Stimulated activated CD8-positive, alpha-beta memory T cell treated with anti-CD3 and anti-CD28 coated beads, Interleukin-2, amount 100 ng/mL, for 1 hour (primary cell): ENCODE measurements at places on chromosomes 11 and 22.

- no peak for DNase-seq
Observed at GRCh38 chr11:36012455-36012854, 68.6 kb downstream of the LDLRAD3 start.

- no peak for DNase-seq
Observed at GRCh38 chr11:102428696-102429095, 23.9 kb downstream of the TMEM123 start.

DNA sequence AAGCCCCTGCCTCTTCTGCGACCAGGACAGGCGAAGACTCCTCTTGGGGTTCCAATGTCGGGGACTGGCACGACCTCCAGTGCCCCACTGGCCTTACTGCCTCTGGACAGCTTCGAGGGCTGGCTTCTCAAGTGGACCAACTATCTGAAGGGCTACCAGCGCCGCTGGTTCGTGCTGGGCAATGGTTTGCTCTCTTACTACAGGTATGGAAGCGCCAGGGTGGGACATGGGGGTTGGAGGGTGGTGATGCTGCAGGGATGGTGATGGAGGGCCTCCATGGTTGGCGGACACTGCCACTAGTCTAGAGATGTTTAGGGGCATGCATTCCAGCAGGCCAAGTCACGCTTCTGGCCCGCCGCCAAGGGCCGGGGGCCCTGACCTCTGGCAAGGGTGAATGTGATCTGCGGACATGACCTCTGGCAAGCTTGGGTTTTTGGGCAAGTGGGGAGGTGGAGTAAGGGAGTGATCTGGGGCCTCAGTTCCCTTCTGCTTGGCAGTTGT lies 727 bp downstream of the OSBP2 start:
- no peak for DNase-seq

- DNase-seq: no peak
Observed at GRCh38 chr22:39996732-39997131, 2.0 kb downstream of the FAM83F start.

DNA sequence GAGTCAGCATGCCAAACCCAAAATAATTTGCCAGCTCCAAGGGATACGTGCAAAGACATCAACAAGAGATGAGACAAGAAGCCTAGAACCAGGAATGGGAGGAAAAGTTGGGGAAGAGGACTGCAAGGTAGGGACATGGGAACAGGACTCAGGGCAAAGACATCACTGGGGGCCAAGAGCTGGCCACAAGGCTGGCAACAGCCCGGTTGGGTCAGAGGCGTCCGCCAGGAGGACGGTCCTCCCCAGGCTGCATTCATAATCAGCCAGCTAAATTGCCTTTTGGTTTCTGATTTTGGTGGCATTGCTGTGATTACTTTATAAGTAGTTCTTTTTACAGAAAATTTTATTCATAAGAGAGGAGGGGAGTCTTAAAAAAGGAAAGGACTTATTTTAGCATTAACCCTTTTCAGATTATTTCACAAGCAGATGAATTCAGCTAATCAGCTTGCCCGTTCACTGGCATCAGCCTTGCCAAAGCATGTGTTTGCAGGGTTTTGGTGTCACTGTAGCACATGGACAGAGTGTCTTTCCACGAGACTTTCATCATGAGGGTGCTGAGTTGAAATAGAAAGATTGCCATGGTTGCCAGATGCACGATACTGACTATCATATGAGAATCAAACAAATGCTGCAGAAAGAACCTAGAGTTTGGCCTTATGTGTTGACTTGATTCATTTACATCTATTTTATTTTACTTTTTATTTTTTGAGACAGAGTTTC lies 23.2 kb upstream of the NAV2 start:
- no peak for DNase-seq

DNA sequence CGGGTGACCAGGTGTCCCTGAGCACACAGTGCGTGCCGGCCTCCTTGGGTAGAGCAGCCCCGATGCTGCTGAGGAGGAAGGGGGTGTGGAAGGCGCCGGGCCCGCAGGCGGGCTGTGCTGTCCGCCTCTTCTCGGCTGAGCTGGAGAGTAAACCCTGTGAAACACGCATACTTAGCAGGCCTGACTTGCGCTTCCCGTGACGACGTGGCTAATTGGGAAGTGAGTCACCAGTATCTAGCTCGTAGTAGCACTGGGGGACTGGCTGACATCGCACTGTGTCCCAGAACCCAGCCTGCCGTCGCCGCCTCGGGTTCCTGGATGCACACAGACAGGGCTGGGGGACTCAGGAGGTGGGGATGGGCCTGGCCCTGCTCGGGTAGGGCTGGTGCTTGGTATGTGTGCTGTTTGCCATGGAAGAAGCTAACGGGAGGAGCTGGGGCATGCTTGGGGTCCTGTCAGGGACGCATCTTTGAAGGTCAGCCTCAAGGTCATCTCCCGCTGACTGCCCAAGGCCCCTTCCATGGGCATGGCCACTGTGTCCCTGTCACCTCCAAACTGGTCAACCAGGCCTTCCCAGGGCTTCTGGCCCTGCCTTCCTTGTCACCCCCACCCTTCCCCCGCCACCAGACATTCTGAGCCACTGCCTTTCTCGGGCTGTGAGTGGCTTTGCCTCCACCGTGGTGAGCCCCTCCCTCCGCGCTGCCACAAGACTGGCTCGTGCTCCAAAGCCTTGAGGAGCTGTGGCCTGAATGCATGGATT lies 1327.0 kb downstream of the BRD1 start:
- no peak for DNase-seq

GRCh38 chr11:28133146-28133545 lies 25.0 kb downstream of the METTL15 start:
- no peak for DNase-seq
